ENCODE measurements at places on chromosomes 4 and X. TPM values are rescaled to one million over a fixed set of nuclear protein-coding genes. Genes with fewer than 3 reads are reported as not detected.
A peak's percentile ranks its signal among the peaks of the same experiment; 100 is the strongest.

TAPT1 gene
- polyA plus RNA-seq, result 49.6 TPM

GRCh38 chrX:17567187-17567586, 170.1 kb upstream of the SCML1 start:
- H3K4me3 ChIP-seq, result no peak overlapping the region
- no peaks in the 10 kb centered on the region for H3K36me3 ChIP-seq
- H3K27ac ChIP-seq, result no peak overlapping the region
- no peaks in the 10 kb centered on the region for H3K4me1 ChIP-seq
- no peaks in the 10 kb centered on the region for H3K27me3 ChIP-seq

MAGEE1 gene
- 4.9 TPM for polyA plus RNA-seq

FAM9B gene
- not detected for polyA plus RNA-seq

TRPC5OS gene
- not detected for polyA plus RNA-seq

GRCh38 chrX:2487366-2487765, 13.4 kb downstream of the DHRSX start:
- no peaks in the 10 kb centered on the region for H3K36me3 ChIP-seq
- no peaks in the 10 kb centered on the region for H3K27me3 ChIP-seq
- H3K4me1 ChIP-seq, result no peaks in the 10 kb centered on the region
- H3K4me3 ChIP-seq, result no peak overlapping the region
- DNase-seq, result no peak

- H3K36me3 ChIP-seq, result no peaks in the 10 kb centered on the region
- H3K4me3 ChIP-seq, result no peak overlapping the region
- DNase-seq, result no peak
- H3K27me3 ChIP-seq, result no peaks in the 10 kb centered on the region
These were observed 42.4 kb downstream of the PTTG2 start for GRCh38 chr4:38002451-38003071.

SYNPO2 gene
- polyA plus RNA-seq, result 4.3 TPM

DNA sequence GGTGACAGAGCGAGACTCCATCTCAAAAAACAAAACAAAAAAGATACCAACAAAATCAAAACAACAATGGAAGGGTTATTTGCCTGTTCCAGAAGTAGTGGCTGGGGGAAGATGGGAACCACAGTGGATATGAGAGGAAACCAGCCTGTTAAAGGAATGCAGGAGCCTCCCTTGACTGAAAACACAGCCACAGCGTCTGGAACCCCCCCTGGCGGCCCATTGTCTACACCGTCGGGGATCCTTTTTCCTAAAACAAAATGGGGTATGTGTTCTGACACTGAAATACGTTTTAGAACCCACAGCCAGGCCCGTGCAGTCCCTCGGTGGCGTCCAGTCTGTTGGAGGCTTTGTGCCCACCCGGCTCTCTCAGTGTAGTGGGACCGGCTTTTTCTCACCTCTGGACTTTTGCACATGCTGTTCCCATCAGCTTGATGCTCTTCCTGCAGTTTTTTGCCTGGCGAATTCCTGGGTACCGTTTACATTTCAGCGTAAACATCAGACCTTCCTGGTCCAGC, 19.6 kb downstream of the PIGG start:
- H3K27me3 ChIP-seq, result no peaks in the 10 kb centered on the region
- H3K4me3 ChIP-seq, result no peak overlapping the region
- no peak overlapping the region for H3K27ac ChIP-seq
- H3K36me3 ChIP-seq, result no peaks in the 10 kb centered on the region

DNA sequence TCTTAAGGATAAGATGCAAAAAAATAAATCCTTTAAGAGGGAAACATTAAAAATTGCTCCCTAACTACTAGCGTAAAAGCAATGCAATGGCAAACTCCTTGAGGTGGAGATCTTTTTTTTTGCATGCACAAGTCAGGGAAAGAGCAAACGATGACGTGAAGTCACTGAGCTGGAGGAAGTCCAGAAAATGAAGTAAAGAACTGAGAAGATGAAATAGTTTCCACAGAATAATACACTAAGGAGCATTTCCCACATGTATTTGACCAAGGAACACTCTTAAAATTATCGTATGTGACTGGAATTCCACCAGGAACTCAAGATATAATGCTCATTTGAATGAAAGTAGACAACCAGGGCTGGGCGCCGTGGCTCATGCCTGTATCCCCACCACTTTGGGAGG, 21.0 kb upstream of the DOCK11 start:
- no peaks in the 10 kb centered on the region for H3K4me1 ChIP-seq
- H3K4me3 ChIP-seq, result no peak overlapping the region
- no peak for DNase-seq
- H3K36me3 ChIP-seq, result no peaks in the 10 kb centered on the region
- H3K27me3 ChIP-seq, result no peaks in the 10 kb centered on the region
- no peak overlapping the region for H3K27ac ChIP-seq

TREX2 gene
- polyA plus RNA-seq, result 1.4 TPM

NDNF gene
- 217 TPM for polyA plus RNA-seq

GRCh38 chrX:11129534-11130105, 18.5 kb downstream of the HCCS start:
- DNase-seq, result no peak
- H3K36me3 ChIP-seq, result no peaks in the 10 kb centered on the region
- H3K4me3 ChIP-seq, result no peak overlapping the region
- no peak overlapping the region for H3K27ac ChIP-seq

S100G gene
- polyA plus RNA-seq, result not detected

DNA sequence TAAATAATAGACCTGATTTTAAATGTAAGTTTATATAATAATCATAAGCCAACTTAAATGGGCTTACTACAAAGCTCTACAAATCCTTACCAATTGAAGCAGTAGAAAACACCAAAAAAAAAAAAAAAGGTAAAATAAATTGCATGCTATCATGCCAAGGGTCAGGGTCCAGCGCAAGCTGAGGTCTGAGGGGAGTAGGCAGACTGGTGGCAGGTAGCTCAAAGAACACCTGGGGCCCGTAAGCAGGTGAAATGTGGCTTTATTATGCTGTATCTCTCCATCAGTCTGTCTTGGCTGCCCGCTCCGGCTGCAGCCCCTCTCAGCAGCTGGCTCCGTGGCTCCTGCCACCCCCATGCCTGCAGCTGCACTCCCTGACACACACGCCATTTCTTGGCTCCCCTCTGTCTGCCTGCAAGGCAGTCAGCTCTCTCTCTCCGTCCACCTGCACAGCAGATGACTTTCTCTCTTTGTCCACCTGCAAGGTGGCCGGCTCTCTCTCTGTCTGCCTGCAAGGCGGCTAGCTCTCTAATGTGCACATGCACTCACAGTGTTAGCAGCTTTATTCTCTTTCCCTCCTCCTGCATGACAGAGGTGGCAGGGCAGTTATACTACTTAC, 209.4 kb upstream of the UGT8 start:
- no peaks in the 10 kb centered on the region for H3K36me3 ChIP-seq
- no peak for DNase-seq
- no peaks in the 10 kb centered on the region for H3K4me1 ChIP-seq
- H3K4me3 ChIP-seq, result no peak overlapping the region

DNA sequence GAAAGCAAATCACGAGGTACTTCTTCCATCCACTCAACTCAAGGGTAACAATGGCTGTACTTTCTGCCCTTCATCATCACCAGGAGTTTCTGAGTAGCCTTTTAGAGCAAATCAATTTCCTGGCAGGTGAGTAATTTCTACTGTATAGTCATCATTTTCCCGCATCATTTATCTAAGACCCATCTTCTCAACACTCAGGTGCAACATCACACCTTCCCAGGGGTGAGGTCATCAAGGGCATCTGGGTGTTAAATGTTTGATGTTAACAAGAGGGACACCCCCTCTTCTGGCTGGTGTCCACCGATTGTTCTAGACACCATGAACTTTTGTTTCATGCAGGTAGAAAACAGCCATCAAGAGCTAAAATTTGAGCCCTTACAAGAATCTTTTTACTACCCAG, 313.4 kb upstream of the MAGEB2 start:
- no peaks in the 10 kb centered on the region for H3K27me3 ChIP-seq
- H3K36me3 ChIP-seq, result no peaks in the 10 kb centered on the region
- no peak overlapping the region for H3K27ac ChIP-seq
- no peak for DNase-seq
- H3K4me3 ChIP-seq, result no peak overlapping the region

GRCh38 chrX:46573331-46573891, at the start of gene CHST7:
TSS of gene CHST7 (plus strand) at chrX:46573765. CDS start at chrX:46573932, 167 bp downstream.
- peak within 1 kb of the TSS; percentile 33 for H3K27ac ChIP-seq
- H3K27me3 ChIP-seq, result peaks cover 10% of the 10 kb centered on the region
- no peaks in the 10 kb centered on the region for H3K36me3 ChIP-seq
- peak; percentile 90 for DNase-seq
- H3K4me3 ChIP-seq, result peak within 1 kb of the TSS; percentile 54
- H3K4me1 ChIP-seq, result no peaks in the 10 kb centered on the region

USP46 gene
- polyA plus RNA-seq, result 21.4 TPM

DNA sequence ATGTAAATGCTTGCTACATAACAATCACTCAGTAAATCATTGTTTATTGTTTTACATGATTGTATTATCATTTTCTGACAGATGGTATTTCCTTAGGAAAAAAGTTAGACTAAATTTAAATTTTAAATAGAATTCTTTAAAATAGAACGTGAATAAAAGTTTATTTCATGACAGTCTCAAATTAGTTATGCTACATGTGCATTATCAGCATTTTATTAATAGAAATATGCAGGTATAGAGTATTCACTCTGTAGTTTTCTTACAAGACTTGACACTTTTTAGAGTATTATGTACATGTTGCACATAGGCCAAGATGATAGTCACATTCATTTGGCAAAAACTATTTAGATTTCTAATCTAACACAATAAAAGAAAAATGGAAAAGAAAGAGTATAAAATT, 213.3 kb upstream of the SPRY1 start:
- no peak overlapping the region for H3K4me3 ChIP-seq
- no peaks in the 10 kb centered on the region for H3K27me3 ChIP-seq
- no peaks in the 10 kb centered on the region for H3K36me3 ChIP-seq
- H3K4me1 ChIP-seq, result no peaks in the 10 kb centered on the region
- no peak for DNase-seq

ZNF157 gene
- 1.2 TPM for polyA plus RNA-seq

- H3K4me1 ChIP-seq, result no peaks in the 10 kb centered on the region
- peak; percentile 95 for DNase-seq
- no peaks in the 10 kb centered on the region for H3K36me3 ChIP-seq
- H3K27ac ChIP-seq, result peak within 1 kb of the TSS; percentile 87
- no peaks in the 10 kb centered on the region for H3K27me3 ChIP-seq
These were observed at the start of gene ARAP2 for GRCh38 chr4:36244257-36245082. TSS of gene ARAP2 (minus strand) at chr4:36244514. CDS start at chr4:36229486, 15,028 bp downstream.

Measured in left lung (tissue), 14 donors.